ENCODE measurements at places on chromosomes 3 and 15.

GRCh38 chr3:144235489-144235888 is 263.9 kb downstream of the DIPK2A start:
- no peak for DNase-seq

- no peak for DNase-seq
These were observed 83.7 kb downstream of the CMSS1 start for GRCh38 chr3:99901200-99901926.

DNA sequence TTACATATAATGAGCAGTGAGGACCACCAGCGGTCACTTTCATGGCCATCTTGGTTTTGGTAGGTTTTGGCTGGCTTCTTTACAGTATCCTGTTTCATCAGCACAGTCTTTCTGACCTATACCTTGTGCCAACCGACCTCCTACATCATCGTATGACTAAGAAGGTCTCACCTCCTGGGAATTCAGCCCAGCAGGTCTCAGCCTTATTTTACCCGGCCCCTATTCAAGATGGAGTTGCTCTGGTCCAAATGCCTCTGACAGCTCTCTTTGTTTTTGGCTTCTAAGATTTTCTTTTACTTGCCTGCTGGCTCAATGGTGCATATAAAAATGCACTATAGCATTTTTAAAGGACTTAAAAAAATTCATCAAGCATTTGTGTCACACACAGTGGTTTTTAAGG is 3.2 kb upstream of the MME start:
- DNase-seq, result no peak

DNA sequence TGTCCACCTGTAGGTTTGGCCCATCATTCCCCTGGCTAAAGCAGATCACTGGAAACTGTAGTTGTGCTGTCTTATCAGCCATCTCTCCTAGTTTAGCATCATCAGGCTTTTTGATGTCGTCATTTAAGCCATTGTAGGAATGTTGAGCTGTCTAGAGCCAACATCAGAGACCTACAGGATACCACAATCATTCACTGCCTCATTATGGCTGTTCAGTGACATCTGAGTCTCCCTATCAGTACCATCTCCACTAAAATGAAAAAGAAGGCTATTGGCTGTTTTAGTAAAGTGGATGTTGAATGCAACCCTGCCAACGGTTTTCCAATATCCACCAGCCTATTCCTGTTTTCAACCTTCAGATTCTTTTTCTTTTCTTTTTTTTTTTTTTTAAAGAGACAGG is 29.2 kb downstream of the RLBP1 start:
- DNase-seq, result no peak

- no peak for DNase-seq
These were observed 18.2 kb downstream of the HEG1 start for GRCh38 chr3:125037498-125038150.

DNA sequence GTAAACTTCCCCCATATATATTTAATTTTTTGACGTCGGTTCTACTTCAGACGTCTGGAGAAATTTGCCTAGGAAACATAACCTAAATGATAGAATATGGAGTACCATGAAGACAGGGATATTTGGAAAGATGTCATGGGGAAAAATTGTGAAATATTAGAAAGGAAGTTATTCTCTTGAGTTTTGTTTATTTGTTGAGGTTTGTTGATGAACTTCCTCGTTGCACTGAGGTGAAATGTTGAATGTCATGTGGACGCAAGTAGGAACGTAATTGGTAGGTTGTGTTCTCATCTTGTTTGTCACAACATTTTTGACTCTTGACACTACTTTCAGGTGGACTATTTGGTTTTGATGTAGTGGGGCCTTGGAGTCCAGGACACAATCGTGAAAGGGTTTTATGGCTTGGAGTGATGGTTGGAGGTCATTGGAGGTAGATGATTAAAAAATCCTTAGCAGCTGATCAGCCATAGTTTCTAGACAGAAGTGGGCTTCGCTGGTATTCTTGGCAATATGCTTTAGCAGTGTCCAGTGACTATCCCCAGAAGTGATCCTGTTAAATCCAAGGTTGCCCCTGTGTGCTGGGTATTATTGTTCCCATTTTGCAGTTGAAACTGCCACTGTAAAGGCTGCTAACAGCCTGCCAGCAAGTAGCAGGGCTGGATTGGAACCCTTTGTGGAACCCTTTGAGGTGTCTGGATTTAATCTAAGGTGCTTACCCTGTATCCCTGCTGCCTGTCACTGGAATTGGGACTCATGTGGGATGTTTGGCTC is 1.5 kb downstream of the ABHD5 start:
- no peak for DNase-seq

GRCh38 chr3:79490165-79491028 is 277.4 kb downstream of the ROBO1 start:
- DNase-seq, result no peak

DNA sequence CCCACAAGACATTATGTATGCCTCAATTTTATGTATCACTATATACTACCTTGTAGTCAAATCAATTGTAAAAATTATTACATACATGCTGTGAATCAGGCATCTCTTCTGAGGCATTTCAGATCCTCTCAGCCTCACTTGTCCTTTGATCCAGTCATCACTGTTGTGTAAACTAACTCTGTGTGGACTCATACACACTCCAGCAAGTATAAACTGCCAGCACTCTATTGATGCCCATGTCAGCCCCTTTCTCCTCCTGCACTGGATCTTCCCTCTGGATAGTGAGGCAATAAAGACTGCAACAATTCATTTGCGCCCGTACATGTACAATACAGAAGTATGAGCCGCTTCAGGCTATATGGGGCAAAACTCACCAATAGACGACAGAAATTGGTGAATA is 364.7 kb upstream of the TGFBR2 start:
- no peak for DNase-seq

- DNase-seq, result no peak
These were observed 28.2 kb downstream of the DUOX1 start for GRCh38 chr15:45157974-45158373.

DNA sequence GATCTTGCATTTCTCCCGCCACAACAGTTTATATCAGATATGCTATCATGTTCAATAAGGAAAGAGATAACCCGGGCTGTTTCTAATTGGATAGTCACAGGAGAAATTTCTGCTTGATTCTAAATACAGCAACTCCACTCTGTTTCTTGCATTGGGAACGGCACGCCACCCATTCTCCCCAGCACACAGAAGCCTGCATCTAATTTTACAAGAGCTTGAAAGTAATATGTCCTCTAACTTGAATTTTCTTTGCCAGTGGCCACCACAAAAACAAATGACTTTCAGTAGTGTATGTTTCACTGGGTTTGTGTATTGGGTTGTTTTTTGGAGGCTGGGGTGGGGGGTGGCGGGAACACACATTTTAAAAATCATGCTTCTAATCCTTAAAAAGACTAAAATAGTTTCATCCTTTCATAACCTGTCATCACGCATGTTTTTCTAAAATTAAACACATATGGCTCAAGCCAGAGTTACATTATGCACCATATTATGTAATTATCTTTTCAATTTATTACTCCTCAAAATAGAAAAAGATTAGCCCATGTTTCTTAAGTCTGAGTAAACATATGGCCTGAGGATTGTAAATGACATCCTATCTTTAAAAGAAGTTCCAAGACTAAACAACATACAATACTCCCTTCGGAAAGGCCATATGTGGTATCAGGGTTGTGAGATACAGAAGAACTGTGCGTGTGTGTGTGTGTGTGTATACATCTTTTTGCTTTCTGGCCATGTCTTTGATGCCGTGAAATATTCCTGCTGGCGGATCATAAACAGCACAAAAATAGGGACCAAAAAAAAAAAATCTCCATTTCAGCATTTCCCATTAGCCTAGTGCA is 176.3 kb downstream of the FOXP1 start:
- DNase-seq, result no peak

- no peak for DNase-seq
These were observed 41.0 kb downstream of the EIF4E3 start for GRCh38 chr3:71684046-71684756.

DNA sequence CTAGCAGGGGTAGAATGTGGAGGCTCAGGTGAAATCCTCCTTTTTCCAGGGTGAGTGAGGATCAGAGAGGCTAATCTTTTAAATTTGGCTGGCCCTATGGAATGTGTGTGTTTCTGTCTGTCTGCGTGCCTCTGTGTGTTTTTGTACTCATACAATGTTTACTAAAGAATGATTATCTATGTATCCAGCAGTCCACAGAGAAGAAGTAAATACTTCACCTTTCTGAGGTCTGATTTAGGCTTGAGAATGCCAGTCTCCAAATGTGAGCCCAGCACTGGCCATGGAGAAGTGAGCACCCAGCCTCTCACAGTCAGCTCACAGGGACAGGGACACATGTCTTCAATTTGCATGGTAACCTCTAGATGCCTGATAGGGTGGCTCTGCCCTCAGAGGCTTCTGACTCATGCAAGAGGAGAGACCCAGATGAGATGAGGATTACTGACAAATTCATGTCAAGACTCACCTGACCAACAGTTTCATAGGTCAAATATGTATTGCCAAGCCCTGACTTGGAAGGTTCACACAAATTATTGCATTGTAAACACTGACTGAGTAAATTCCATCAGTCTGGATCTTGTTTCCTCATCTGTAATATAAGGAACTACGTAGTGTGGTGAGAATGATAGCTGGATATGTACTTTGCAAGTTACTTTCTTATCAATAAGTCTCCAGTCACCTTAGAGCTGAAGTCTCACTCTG is 31.0 kb downstream of the ENTPD3 start:
- no peak for DNase-seq

DNA sequence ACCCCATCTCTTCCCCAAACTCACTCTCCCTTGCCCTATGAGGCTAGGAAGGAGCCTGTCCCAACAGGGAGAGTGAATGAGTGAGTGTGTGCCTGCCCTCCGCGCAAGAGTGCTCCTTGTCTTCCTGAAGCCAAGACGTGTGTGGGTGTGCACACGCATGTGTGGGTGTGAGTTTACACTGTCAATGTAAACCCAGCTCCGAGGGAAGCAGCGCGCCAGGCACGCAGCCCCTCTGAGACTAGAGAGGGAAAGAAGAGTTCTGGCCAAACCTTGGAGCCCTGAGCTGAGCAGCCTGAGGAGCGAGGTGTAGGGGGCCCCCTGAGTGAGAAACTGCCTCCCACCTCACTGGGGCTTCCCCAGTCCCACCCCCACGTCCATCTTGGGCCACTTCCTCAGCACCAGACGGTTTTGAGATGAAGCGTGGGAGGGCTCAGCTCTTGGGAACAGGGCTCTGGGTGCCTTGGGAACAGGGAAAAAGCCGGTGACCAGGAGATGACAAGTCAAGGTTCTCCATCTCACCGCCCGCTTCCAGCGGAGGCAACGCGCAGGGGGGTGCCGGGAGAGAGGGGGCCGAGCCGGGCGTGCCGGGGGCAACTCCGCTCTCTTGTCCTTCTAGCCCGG is 5.1 kb downstream of the MECOM start:
- no peak for DNase-seq

Measured in iPS DF 19.7 (cell line).